ENCODE measurements at places on chromosomes 13 and 19. TPM values are rescaled to one million over a fixed set of nuclear protein-coding genes. Genes with fewer than 3 reads are reported as not detected.

The ATCAY gene
- 0.12 TPM for total RNA-seq

The KLHL1 gene
- total RNA-seq: not detected

The ZNF99 gene
- not detected for total RNA-seq

The GPR12 gene
- not detected for total RNA-seq

The SCEL gene
- not detected for total RNA-seq

The ASF1B gene
- 169 TPM for total RNA-seq

The KCNK6 gene
- total RNA-seq: 0.91 TPM

The TMEM59L gene
- not detected for total RNA-seq

The ZNF177 gene
- total RNA-seq: 3.1 TPM

The KDM4B gene
- 9.8 TPM for total RNA-seq

The ZNF439 gene
- total RNA-seq: 18.3 TPM

The ACP7 gene
- total RNA-seq: 1.7 TPM

Data from M059J (cell line).